ENCODE measurements at places on chromosomes 6 and 20. TPM values are rescaled to one million over a fixed set of nuclear protein-coding genes. Genes with fewer than 3 reads are reported as not detected.
A peak's percentile ranks its signal among the peaks of the same experiment; 100 is the strongest.

The APMAP gene
- 129 TPM for total RNA-seq

The WFDC10B gene
- not detected for total RNA-seq

The CLPSL1 gene
- total RNA-seq, result not detected

The BACH2 gene
- 0.17 TPM for total RNA-seq

The TREM1 gene
- not detected for total RNA-seq

The FAXC gene
- 3.5 TPM for total RNA-seq

DNA sequence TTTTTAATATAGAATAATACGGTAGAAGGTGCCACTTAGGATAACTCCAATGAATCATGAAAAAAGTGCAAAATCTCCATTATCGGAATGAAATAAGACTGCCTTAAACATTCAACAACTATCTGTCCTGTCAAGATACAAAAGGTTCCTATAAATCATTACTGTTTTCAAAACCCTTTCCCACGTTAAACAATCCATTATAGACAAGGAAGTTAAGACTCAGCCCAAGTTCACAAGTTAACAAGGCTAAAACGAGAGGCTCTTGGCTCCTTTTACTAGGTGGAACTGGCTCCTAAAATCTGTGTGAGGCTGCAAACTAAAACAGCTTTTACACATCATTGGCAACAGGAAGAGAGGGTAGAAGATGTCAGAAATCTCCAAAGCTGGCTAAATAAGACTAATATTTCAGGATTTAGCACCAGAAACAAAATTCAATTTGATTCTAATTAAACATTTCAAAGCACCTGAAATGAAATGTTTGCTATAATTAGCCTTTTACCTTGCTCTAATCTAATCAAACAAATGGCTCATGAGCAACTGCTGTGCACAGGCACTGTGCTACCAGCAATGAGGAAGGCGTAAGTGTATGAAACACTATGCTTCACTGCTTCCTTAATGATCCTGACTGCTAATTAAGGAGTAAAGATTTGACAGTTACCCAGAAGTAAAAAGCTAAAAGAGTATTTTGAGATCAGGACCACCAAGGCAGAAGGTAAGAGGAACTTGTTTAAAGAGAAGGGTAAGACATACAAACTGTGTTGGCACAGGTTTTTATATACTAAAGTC is 109.7 kb downstream of the DST start:
- no peak for DNase-seq

DNA sequence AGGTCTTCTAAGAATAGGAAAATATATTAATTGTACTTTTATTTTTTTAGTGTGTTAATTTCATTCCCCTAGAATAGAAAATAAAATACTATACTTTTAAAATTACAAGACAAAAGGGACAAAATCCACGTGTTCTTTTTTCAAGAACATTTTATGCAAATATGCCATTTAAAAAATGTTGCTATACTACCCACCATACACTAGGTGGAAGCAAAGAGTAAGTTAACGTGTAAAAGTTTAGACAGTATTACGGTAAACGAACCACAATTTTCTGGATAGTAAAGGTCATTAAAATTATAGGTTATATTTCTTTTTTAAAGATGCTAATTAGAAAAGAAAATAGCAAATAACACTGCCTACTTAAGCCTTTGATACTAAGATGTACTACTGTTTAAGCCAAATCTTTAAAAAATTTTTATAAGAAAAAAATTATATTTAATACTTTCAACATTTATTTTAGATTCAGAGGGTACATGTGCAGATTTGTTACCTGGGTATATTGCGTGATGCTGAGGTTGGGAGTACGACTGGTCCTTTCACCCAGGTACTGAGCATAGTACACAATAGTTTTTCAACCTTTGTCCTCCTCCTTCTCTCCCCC is 287.6 kb downstream of the PHF3 start:
- DNase-seq, result peak; percentile 41

- DNase-seq, result peak; percentile 42
Observed at GRCh38 chr20:10314198-10314597, 95.6 kb downstream of the SNAP25 start.

DNA sequence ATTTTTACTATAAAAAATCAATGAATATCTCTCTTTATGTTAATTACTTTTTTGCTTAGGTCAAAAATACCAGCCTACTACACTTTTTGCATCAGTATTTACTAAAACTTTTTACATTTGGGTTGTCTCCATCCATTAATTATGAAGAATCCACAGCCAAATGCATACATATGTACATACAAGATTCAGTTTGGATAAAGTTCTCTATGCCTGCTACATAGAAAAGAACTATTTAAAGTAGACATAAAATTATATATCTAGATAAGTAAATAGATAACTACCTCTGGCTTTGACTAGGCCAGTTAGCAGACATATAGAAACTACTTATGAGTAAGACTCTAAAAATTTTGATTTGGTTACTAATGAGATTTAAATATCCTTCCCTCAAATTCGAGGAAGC is 12.3 kb downstream of the TDRD6 start:
- no peak for DNase-seq

DNA sequence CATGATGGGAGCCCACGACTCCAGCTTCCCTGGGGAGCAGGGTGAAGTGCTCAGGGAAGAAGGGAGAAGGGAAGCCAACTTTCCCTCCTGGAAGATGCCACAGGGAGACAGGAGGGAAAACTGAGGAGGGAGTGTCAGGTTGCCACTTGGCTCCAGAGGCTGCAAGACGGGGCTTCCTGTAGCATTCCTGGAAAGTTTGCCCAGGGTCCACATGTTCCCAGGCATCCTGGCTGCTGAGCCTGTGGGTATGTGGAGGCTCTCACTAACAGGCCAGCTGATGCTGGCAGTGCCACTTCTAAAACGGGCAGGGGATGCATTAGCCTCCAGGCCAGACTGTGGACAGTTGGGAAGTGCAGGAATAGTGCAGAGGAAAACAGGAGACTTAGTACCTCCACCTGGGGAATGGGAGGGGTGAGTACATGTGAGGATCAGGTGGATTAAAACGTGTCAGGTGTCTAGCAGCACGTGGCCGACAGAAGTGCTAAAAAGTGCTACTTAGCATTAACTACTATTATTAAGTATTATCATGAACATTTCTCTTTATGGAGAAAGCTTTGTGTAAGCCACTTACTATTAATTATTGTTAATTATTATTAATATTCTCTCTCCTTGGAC is 33.2 kb downstream of the BANF2 start:
- no peak for DNase-seq

GRCh38 chr6:7500752-7501282 is 40.7 kb upstream of the DSP start:
- no peak for DNase-seq

- peak; percentile 95 for DNase-seq
Observed at GRCh38 chr20:10376270-10377075, 57.5 kb downstream of the MKKS start.
